ENCODE measurements at places on chromosomes 5 and 9. TPM values are rescaled to one million over a fixed set of nuclear protein-coding genes. Genes with fewer than 3 reads are reported as not detected.

- no peak for DNase-seq
These were observed 150.1 kb upstream of the NTRK2 start for GRCh38 chr9:84519413-84519812.

GRCh38 chr5:34891981-34892380, 23.3 kb downstream of the RAD1 start:
- no peak for DNase-seq

GRCh38 chr5:172581315-172581714, 59.7 kb upstream of the NEURL1B start:
- no peak for DNase-seq

DNA sequence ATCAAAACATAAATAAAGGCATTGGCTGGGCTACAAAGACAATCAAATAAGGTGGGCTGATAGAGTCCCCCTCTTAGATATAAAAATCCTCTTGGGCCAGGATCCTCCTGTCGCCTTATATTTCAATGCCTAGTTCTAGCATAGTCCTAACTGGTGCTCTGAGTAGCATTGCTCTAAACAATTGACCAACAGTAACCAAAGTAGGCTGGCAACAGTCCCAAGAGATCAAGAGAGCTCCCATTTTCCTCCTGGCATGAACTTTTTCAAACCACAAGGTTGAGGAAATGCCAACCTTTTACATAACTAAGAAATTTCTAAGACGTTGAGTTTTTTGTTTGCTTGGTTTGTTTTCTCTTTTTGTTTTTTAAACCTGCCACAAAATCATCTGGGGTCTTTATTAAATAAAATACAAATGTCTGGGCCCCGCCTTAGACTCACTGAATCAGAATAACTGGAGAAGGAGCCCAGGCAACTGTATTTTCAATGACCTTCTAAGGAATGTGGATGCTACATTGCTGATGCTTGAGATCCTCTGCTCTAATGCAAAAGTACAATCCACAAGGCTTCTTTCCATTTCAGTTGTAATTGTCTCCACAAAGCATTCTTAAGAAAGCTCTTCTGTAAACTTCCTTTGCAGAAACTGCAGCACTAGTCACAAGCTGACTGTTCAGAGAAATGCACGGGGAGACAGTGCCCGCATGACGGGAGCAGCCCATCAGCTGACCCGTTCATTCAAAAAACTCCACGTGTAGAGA, 2.9 kb downstream of the SLC45A2 start:
- DNase-seq = no peak

DNA sequence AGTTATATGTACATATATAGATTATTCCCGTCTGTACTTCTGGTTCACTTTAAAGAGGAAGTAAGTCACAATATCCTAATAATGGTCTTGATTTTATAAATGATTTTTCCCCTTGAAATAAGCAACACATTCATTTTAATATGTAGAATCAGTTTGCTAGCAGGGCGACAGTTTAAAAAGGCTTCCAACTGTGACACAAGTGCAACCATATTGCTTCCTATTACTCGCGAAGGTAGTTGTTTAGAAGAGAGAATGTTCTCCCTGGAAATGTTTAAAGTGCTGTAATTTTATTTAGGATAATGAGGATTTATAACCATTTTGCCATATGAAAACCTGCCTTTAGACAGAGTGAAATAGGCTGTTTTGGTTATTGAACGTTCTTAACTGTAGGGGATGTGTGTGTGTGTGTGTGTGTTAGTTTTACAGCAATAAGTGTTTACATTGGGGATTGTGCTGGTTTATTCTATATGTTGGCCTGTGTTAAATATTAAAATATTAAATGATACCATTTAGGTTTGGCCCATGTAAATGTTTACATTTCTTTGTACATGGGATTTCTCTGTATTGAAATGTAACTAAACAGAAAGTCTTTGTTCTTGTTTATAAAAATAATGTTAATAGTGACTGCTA, 138.3 kb downstream of the PBX3 start:
- no peak for DNase-seq

- no peak for DNase-seq
These were observed 27.4 kb downstream of the OXCT1 start for GRCh38 chr5:41842777-41843176.

GRCh38 chr9:87255431-87256155, 242.1 kb upstream of the DAPK1 start:
- no peak for DNase-seq

DNA sequence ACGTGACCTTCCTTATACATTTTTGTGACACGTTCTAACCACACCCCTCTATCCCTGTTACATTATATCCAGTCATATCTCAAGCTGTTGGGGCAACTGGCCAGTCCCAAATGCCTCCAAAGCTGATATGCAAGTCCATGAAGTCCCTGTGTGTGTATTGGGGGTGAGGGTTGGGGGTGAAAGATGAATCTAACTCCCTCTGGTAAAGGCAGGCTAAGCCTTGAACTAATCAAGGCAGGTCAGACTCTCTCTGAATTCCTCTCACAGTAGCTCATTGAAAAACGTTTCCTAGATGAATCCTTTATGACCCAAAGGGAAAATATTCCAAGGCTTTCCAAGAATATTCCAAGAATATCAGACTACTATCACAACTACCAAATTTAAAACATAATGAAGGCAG, 174.4 kb downstream of the MUSK start:
- DNase-seq = no peak

- no peak for DNase-seq
These were observed 2.6 kb downstream of the ANXA1 start for GRCh38 chr9:73154271-73154670.

The CSF1R gene
- 7.6 TPM for total RNA-seq

The FGFR4 gene
- 0.28 TPM for total RNA-seq

The CAMLG gene
- total RNA-seq = 34.2 TPM

The ANKRD18A gene
- total RNA-seq = 2.8 TPM

The BTNL9 gene
- total RNA-seq = 6.3 TPM

The SLC22A5 gene
- 1.4 TPM for total RNA-seq

The LRRC19 gene
- not detected for total RNA-seq

The TLX3 gene
- total RNA-seq = not detected

The CBY3 gene
- total RNA-seq = 0.19 TPM

The SH3RF2 gene
- 0.76 TPM for total RNA-seq

The FYB1 gene
- total RNA-seq = 71.8 TPM

The C9orf43 gene
- 0.47 TPM for total RNA-seq

The TBC1D2 gene
- 2.5 TPM for total RNA-seq

The EQTN gene
- total RNA-seq = 0.05 TPM

Measured in thymus (tissue), 14 donors.